ENCODE measurements at places on chromosomes 13 and 19.

GRCh38 chr13:27120811-27121210, 50.8 kb downstream of the USP12 start:
- no peak for DNase-seq

DNA sequence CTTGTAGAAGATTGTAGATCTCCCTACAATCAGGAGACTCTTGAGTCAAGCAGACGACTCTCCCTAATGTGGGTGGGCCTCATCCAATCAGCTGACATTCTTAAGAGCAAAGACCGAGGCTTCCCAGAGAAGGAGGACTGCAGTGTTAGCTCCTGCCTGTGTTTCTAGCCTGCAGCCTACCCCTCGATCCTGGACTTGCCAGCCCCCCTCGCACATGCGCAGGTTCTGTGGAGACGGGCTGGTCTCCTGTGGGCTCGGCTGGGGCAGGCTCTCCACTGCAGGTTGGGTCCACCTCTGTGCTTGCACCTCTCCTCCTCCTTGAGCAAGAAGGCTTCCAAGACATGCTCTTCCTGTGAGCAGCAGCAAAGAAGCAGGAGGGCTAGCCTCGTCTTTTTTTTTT, 185.2 kb upstream of the SOX1 start:
- DNase-seq, result no peak

GRCh38 chr13:20057963-20058362, 99.4 kb downstream of the ZMYM2 start:
- DNase-seq, result no peak

GRCh38 chr13:92300651-92301050, 902.2 kb downstream of the GPC5 start:
- DNase-seq, result no peak

DNA sequence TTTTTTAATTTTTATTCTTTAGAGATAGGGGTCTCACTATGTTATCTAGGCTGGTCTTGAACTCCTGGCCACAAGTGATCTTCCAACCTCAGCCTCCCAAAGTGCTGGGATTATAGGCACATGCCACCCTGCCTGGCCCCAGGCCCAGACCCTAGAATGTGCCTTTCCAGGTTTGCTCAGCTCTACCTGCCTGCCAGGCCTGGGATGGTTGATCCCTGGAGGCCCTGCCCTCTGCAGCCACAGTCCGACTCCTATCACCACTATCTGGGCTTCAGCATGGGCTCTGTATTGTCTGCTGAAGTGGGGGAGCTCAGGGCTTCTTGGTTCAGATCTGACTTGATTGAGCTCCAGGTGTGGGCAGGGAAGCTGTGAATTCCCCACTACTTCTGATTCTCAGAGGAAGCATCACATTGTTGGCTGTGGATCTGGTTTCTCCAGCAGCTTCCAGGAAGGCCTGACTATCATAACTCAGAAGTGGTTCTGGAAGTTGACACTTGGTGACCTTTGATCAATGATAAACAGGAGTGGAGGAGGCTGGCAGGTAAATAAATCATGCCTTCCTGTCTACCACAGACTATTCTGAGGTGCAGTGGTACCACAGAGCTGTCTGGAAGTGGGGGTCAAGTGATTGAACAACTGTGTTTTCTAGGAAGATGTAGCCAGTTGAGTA, 71.9 kb downstream of the OLFM4 start:
- no peak for DNase-seq

- no peak for DNase-seq
Observed at GRCh38 chr19:19371059-19371458, 34.4 kb upstream of the GATAD2A start.

GRCh38 chr13:93534181-93534700, 307.6 kb downstream of the GPC6 start:
- no peak for DNase-seq
